ENCODE measurements at places on chromosomes 4 and X.

GRCh38 chrX:137749246-137749645, 183.3 kb downstream of the ZIC3 start:
- H3K4me3 ChIP-seq, result peak overlapping the region; percentile 63
- no peaks in the 10 kb centered on the region for H3K36me3 ChIP-seq
- H3K27me3 ChIP-seq, result no peaks in the 10 kb centered on the region
- peaks cover 16% of the 10 kb centered on the region for H3K4me1 ChIP-seq

GRCh38 chrX:44234541-44234940, 108.9 kb downstream of the EFHC2 start:
- DNase-seq, result no peak
- H3K4me3 ChIP-seq, result no peak overlapping the region
- no peaks in the 10 kb centered on the region for H3K4me1 ChIP-seq
- H3K27me3 ChIP-seq, result no peaks in the 10 kb centered on the region
- no peaks in the 10 kb centered on the region for H3K36me3 ChIP-seq

GRCh38 chr4:24071612-24072372, 181.9 kb upstream of the PPARGC1A start:
- no peaks in the 10 kb centered on the region for H3K27me3 ChIP-seq
- H3K27ac ChIP-seq, result no peak overlapping the region
- no peak for DNase-seq
- H3K4me1 ChIP-seq, result no peaks in the 10 kb centered on the region
- H3K4me3 ChIP-seq, result no peak overlapping the region

DNA sequence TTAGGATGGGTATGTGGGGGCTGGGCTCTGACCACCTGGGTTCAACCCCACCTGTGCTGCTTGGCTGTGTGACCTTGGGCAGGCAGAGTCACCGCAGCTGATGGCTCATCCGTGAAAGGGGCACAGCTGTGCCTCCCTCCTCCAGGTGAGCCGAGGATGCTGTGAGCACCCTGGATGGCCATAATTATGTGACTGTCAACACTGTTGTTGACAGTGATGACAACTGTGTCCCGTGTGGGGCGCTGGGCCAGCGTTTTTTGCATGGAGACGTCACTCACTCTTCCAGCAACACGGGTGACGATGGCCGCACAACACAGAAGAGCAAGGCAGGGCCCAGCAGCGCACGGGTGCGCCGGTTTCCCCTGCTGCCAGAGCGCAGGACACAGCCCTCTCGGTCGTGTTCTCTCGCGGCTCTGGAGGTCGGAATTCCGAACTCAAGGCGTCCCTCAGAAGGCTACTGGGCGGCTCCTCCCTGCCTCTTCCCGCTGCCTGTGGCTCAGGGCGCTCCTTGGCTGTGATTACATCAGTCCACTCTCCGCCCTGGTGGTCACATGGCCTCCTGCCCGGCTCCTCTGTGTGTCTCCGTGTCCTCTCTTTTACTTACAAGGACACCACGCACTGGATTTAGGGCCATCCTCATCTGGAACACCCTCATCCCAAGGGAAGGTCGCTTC, 1.3 kb downstream of the SH3TC1 start:
- no peaks in the 10 kb centered on the region for H3K4me1 ChIP-seq
- H3K36me3 ChIP-seq, result no peaks in the 10 kb centered on the region
- DNase-seq, result no peak

GRCh38 chr4:61440321-61440720, 240.2 kb downstream of the ADGRL3 start:
- H3K4me3 ChIP-seq, result no peak overlapping the region
- H3K27ac ChIP-seq, result no peak overlapping the region
- no peak for DNase-seq
- H3K4me1 ChIP-seq, result no peaks in the 10 kb centered on the region
